ENCODE measurements at places on chromosomes 16 and 17.

- no peak for DNase-seq
Measured at GRCh38 chr17:8121681-8122421, 2.1 kb downstream of the HES7 start.

- no peak for DNase-seq
Measured at GRCh38 chr17:16943541-16944333, 28.2 kb downstream of the TNFRSF13B start.

DNA sequence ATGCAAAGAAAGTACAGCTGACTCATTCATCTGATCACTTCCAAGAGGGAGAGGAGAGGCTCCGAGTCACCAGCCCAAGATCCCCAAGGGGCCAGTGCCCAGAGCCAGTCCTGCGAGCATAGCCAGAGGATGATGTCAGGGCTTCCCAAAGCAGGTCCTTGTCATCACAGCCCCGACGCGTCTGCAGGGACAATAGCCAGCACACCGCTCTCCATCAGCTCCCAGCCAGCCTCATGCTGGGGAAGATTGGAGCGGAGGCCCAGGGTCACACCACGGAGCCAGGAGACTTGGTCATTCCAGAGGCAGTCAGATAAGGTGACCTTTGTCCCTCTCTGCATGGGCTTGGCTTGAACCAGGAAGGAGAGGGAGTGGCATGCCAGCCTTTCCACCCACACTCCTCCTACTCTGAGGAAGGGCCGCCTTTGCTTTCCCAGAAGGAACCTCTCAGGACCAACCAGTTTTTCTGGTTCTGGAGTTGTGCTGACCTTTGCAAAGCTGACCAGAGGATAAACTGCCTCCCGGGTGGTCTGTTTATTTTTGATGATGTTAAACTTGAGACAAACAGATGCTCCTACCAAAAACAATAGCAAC lies 58.3 kb upstream of the ARHGAP44 start:
- DNase-seq = no peak

- no peak for DNase-seq
Measured at GRCh38 chr17:57419940-57420550, 163.7 kb downstream of the MSI2 start.

DNA sequence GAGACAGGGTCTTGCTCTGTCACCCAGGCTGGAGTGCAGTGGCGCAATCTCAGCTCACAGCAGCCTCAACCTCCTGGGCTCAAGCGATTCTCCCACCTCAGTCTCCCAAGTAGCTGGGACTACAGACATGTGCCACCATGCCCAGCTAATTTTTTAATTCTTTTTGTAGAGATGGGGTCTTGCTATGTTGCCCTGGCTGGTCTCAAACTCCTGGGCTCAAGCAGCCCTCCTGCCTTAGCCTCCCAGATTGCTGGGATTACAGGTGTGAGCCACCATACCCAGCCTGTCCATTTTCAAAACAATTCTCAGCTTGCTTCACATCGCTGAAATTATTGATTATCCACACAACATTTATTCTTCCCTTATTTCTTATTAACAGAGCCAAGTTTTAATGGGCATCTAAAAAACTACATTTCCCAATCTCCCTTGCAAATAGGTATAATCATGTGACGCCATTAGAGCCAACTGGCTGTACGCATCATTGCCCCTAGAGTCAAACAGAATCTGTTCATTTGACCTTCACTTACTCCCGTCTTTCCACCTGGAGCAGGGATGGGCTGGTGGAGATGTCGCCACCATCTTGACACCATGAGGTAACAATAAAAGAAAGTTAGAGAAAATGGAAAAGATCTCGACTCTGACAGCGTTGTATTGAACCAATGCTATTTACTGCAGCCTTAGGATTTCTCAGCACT lies 148.0 kb upstream of the FOXF1 start:
- no peak for DNase-seq

DNA sequence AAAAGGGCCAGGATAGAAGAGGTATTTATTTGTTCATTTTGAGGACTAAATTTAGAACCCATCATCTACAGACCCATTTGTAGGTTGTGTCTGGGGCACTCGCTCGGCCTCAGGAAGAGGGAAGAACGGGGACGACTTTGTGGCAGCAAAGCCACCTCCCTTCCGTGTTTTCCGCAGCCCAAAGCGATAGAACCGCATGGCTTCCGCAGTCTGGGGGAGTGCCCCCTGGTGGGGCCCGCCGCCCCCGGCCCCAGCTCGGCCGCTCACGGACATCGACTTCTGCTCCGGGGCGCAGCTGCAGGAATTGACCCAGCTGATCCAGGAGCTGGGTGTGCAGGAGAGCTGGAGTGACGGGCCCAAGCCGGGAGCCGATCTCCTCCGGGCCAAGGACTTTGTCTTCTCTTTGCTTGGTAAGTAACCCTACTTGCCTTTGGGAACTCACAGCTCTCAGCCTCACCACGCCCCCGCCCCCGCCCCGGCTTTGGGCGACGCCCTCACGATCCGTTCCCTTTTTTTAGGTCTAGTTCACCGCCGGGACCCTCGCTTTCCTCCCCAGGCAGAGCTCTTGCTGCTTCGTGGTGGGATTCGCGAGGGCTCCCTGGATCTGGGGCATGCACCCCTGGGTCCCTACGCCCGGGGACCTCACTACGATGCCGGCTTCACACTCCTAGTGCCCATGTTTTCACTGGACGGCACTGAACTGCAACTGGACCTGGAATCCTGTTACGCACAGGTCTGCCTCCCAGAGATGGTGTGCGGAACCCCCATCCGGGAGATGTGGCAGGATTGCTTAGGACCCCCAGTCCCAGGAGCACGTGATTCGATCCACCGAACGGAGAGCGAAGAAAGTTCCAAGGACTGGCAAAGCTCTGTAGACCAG lies 681 bp downstream of the TMEM102 start:
- peak; percentile 74 for DNase-seq

GRCh38 chr17:66945147-66945835 lies 19.2 kb upstream of the CACNG4 start:
- no peak for DNase-seq

GRCh38 chr16:51156807-51157200 lies 5.7 kb upstream of the SALL1 start:
- DNase-seq = no peak

DNA sequence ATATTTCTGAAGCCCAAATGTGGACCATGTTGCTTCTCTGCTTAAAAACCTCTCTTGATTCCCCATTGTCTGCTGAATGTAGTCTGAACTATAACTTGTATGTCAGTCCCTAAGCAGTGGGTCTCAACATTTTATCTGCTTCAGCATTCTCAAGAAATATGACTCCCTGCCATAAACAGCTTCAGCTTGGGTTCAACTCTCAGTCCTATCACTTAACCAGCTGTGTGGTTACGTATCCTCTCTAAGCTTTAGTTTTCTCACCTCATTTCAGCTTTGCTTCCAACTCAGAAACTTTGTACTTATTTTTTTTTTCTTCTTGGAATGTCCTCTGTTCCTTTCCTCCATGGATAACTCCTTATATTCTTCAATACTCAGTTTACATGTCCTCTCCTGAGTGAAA lies 4.6 kb upstream of the DDX52 start:
- no peak for DNase-seq

DNA sequence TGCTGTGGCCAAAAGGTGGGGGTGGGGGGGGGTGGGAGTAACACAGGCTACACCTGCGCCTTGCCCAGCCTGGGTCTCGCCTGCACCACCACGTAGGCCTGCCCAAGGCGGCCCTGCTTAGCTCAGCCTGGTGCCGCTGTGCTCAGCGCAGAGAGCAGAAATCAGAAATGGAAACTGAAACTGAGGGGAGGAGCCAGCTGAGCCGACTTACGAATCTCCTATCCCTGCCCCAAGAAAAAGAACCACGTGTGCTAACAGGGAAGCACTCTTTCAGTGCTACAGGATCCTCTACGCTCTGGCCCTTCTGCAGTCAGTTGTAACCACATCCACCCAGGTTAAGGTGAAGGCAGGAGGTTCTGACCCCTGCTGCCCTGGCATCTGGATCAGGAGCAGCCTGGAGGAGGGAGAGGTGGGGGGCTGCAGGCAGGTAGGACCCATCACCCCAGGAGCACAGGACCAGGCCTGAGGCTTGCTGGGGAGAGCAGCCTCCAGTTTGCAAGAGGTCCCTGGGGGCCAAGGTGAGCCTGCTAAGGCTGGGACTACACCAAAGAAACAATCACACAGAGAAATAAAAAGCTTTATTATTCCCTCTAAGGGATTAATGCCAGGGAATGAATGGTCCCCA lies at the start of gene DHX58:
Gene DHX58 (minus strand): TSS at position 163 of the 625 bp plus-strand sequence. CDS start 822 bp downstream, outside the sequence.
- peak; percentile 54 for DNase-seq

- no peak for DNase-seq
Measured at GRCh38 chr16:56667581-56668571, at the start of gene MT1G. Gene MT1G, minus strand, starts transcription at chr16:56668065. Its CDS starts 72 bp downstream, at chr16:56667993.

GRCh38 chr17:40171750-40172149 lies 5.5 kb upstream of the RAPGEFL1 start:
- no peak for DNase-seq

DNA sequence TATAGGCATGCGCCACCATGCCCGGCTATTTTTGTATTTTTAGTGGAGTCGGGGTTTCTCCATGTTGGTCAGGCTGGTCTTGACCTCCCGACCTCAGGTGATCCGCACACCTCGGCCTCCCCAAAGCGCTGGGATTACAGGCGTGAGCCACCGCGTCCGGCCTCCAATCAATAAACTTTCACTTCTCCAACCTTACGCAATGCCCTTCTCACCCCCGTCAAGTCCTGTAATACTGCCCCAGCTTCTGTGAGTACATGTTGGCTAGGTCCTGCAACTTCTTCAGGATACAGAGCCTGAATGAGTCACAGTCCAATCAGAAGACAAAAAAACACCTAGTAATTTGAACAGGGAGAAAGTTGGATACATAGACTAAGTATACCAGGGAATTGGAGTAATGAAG lies 47.1 kb upstream of the PHOSPHO1 start:
- no peak for DNase-seq

- no peak for DNase-seq
Measured at GRCh38 chr17:16211590-16211989, 3.7 kb downstream of the NCOR1 start.

DNA sequence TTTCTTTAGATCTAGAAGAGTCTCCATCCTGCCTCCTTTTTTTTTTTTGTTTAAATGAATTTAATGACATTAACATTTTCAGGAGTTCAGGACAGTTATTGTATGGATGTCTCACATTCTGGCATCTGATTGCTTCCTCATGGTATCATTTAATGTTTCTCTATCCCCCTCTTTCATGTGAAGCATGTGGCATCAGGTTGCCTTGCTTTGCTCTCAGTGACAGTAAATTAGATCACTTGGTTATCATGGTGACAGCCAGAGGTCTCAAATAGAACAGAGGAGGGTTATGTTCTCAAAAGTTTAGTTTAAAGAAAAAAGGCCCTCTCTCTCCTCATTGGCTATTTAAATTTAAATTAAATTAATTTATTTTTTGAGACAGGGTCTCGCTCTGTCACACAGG lies 74.1 kb downstream of the WWP2 start:
- no peak for DNase-seq

DNA sequence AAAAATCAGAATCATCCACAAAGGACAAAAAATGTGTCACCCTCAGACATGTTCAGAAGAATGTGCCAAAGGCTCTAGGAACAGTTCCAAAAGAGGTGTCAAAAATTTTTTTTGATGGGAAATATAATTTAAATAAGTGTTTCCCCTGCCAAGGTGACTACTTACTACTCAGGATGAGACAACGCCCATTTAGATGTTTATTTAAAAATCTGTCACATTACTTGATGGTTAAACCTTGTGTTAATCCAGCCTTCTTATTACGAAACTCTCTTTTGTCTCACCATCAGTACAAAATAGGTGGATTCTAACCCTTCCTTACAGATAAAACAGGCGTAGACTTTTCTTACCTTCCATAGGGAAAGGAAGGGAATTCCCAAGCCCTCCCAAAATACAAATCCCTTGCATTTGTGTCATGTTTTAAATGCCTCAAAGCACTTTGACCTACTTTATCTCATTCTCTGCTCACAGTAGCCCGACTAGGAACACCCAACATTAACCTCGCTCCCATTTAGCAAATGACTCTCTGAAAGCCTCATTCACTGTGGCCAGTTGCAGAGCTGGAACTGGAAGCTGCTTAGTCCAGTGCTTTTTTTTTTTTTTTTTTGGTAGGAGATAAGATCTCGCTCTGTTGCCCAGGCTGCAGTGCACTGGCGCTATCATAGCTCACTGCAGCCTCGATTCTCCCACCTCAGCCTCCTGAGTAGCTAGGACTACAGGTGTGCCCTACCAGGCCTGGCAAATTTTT lies 5.8 kb upstream of the GNA13 start:
- no peak for DNase-seq

- DNase-seq = no peak
Measured at GRCh38 chr17:50106393-50107131, 11.4 kb downstream of the PDK2 start.
